ENCODE measurements at places on chromosomes 7 and 10.

- peak; percentile 17 for DNase-seq
Observed at GRCh38 chr10:61486738-61487396, 33.7 kb upstream of the TMEM26 start.

- no peak for DNase-seq
Observed at GRCh38 chr7:116897661-116898060, 35.3 kb downstream of the CAPZA2 start.

- peak; percentile 51 for DNase-seq
Observed at GRCh38 chr7:104272767-104273384, 55.5 kb upstream of the LHFPL3 start.

GRCh38 chr10:73924935-73925334, 14.0 kb downstream of the PLAU start:
- no peak for DNase-seq

DNA sequence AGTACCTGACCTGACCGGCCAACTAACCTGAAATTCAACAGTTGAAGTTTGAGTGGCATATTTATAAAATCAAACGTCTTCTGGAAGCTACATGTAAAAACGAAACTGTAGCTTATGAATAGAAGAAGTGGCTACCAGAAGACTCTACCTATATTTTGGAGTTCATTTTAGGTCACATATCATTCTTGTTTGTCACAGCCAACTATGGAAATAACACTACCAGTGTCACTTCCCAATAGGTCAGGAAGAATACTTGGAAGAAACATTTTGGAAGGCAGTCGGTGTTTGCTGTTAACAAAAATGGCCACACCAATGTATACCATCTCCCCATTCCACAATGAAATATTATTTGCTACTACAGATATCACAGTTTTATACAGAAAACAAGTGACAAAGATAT, 12.6 kb downstream of the TWIST1 start:
- no peak for DNase-seq
